ENCODE measurements at places on chromosomes 1 and 21.

GRCh38 chr1:158084747-158085146 lies 91.3 kb downstream of the KIRREL1 start:
- DNase-seq: no peak

GRCh38 chr1:56268519-56269140 lies 310.7 kb downstream of the PLPP3 start:
- DNase-seq: no peak

GRCh38 chr1:205480349-205480985 lies 24.0 kb upstream of the CDK18 start:
- no peak for DNase-seq

- DNase-seq: no peak
Measured at GRCh38 chr1:3005771-3006170, 15.5 kb upstream of the ACTRT2 start.

GRCh38 chr1:70220015-70220414 lies 1.2 kb upstream of the SRSF11 start:
- no peak for DNase-seq

DNA sequence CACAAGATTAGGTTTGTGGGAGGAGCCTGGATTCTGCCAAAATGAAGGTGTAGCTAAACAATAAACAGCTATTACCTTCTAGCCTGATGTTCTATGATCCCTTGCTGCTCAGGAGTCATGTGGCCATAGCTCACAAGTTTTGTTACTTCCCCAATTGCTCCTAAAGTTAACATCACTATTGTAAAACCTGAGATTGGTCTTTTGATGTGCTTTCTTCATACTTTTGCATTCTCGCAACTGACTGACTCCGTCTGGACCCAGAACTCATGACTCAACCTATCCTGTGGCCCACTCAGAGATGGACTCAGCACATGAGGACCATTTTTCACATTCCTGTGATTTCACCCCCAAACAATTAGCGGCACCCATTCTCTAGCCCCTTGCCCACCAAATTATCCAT lies 69.1 kb downstream of the PTGS2 start:
- DNase-seq: no peak

DNA sequence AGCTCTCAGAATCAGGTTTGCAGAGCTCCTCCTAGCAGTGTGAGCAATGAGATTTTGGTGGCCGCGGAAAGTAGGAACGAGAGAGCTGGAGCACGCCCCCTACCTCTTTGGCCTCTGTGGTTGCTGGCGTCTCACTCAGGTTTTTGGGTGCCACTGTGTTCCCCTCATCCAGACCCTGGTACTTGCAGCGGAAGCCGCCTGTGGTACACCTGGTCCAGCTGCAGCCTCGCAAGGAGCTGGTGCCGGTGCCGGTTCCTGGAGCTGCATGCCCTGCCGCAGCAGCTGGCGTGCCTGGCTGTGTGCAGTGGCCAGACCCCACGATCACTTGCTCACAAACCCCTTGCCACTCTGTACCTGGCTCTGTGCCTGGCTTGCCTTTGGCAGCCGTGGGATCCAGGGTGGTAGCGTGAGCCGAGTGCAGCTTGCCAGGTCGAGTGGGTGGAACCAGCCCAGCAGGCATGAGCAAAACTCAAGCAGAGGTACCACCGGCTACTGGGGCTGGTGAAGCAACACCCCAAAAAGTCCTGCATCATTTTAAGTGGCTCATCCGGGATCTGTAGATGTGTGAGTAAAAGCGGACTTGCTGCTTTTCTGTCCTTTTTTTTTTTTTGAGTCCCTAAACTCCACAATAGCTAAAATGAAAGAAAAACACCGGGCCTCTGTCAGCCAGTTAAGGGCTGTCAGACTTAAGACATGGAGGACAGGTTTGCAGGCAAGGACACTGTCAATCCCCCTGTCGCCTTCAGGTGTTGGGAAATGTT lies 844.9 kb downstream of the KCNT2 start:
- DNase-seq: no peak

GRCh38 chr1:226549094-226549936 lies 751 bp downstream of the STUM start:
- no peak for DNase-seq

- no peak for DNase-seq
Measured at GRCh38 chr1:39711966-39712340, 20.7 kb upstream of the HPCAL4 start.

GRCh38 chr1:222996310-222996975 lies 146.6 kb downstream of the TLR5 start:
- no peak for DNase-seq

DNA sequence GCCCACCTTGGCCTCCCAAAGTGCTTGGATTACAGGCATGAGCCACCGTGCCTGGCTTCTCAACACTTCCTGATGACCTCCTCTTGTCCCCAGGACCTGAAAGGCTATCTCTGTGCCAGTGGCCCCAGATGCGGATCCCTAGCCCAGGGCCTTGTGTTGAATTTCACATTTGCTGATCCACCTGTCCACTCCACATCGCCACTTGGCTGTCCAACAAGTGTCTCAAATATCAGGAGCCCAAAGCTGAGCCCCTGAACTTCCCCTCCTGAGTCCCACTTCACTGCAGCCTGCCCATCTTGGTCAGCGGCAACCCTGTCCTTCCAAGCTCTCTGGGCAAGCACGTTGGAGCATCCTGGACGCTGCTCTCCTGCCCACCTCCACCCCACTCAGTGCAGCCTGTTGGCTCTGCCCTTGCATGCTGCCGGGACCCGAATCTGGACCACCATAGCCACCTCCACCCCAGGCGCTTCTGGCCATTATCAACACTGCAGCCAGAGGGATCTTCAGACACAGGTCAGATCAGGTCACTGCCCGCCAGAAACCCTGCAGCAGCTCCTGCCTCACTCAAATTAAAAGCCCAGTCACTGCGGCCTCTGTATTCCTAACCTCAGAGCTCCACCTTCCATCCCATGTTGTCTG lies 352.5 kb upstream of the VAMP3 start:
- DNase-seq: no peak

DNA sequence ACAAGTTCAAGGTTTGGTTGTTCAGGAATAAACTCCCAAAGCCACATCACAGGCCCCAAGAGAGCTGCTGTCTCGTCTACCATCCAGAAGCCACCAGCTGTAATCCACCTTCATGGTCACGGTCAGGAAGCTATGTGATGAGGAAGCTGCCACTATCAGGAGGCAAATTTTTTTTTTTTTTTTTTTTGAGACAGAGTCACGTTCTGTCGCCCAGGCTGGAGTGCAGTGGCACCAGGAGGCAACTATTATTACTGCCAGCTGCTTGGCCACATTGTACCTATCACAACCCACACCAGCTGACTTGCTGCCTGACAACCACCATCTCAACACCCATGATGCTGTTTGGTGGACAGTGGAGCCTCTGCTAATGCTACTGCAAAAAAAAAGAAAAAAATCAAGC lies 124.1 kb downstream of the OMA1 start:
- no peak for DNase-seq

DNA sequence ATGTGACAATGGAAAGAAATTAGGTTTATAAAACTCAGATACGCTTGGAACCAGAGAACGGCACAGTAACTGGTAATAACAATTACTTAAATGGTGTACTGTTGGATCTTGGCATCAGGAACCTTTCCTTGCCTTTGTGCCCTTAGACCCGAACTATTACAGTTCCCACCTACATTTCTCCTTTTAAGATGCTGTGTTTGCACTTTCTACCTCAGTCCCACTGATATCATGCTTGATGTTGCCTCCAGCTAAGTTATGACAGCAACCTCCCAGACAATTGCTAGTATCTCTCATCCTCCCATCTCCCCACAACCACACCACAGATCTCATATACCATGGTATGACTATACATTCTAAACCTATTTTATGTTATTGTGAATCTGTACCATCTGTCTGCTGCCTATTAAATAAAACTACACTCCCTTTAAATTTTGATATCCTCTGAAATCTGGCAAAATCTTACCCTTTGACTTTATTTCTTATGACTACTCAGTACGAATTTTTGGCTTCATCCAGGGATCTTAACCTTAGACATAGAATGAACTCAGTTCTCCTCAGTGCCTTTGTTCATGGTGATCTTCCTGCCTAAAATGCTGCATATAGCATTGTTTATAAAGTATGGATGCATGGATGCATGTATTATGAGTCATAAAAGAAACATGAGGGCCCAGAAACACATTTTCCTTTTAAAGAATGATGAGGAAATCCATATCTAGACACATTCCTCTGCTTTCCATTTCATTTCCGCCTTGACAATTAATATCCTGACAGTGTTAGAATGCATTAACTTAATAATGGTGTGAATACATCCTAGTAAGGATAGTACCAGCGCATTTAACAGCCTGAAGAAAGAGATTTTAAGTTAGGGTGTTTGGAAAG lies 64.1 kb downstream of the LRRC8D start:
- no peak for DNase-seq

GRCh38 chr21:42426424-42426823 lies 22.7 kb downstream of the UBASH3A start:
- DNase-seq: no peak

- DNase-seq: no peak
Measured at GRCh38 chr1:167881069-167881468, 32.9 kb downstream of the ADCY10 start.

DNA sequence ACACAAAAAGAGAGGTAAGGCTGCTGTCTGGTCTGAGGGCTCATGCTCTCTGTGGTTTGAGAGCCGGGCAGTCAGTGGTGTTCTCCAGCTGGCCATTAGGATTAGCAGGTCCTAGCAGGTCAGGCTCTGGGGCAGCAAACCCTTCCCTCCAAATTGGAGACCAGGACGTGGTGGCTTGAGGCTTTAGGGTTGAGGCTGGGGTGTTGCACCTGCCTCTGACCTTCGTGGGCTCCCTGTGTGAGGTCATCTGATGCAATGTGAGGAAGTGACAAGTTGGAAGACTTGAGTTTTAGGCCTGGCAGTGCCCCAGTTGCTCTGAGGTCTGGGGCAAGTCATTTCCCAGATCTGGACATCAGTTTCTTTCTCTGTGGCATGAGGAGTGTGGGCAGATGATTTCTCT lies 24.4 kb downstream of the SZRD1 start:
- DNase-seq: no peak

DNA sequence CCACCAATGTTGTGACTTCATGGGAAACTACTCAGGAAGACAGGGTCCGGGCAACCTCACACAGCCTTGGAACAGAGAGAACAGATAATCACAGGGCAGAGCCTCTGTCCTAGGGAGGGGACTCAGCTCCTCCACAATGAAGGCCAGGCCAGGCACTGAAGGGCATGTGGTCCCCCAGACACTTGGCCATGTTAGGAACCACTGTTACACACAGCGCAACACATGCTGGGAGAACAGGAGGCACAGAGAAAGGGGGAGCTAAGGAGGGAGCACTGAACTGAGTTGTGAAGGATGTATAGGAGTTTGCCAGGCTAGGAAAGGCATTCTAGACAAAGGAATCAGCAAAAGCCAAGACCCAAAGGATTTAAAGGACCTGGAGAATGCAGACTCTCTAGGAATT lies 127.6 kb downstream of the DMRTB1 start:
- no peak for DNase-seq

DNA sequence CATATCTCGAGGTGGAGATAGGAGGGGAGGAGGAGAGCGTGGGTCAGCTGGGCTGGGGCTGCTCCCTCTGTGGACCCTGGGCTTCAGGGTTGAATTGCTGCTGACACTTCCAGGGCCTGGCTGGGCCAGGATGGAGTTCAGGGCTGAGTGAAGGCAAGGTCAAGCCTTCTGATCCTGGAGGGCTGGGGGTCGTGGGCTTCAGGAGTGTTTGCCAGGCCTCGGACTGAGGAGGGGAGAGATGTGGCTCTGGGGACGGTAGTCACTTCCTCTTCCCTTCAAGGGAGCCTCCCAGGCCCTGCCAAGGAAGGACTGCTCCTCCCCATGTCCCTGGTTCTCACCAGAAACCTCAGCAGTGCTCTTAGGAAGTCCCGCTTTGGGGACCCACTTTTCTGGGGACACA lies 12.1 kb upstream of the FAM131C start:
- DNase-seq: no peak

DNA sequence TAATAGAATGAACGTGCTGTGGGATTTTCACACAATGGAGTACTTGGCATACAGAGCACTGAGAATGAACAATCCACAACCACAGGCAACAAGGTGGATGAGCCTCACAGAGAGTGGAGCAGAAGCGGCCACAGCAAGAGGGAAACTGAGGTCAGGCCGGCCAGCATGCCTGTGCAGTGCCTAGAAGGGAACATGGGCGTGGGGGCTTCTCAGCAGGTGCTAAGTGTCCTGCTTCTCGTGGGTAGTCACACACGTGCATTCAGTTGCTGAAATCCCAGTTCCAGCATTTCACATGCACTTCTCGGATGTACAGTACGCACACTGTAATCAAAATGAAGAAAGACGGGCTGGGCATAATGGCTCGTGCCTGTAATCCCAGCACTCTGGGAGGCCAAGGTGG lies 33.1 kb downstream of the WDR4 start:
- no peak for DNase-seq

- no peak for DNase-seq
Measured at GRCh38 chr1:7284839-7285435, 486.2 kb upstream of the VAMP3 start.

- no peak for DNase-seq
Measured at GRCh38 chr1:3066250-3066711, 2.7 kb upstream of the PRDM16 start.

DNA sequence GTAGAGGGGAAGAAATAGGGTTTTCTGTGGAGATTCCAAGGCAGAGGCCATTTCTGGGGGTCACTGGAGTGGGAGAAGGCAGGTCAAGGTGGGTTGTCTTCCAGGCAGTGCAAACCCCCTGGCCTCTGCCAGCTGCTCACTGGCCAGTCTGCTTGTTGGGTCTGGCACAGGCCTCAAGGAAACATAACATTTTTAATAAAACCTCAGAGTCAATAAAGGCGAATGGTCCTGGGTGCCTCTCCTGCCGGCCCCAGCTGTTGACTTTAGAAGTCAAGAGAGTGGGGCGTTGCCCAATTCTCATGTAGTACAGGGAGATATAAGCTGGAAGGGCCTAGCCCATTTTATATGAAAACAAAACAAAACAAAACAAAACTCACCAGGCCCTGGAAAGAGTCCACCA lies 36.6 kb downstream of the RUNX3 start:
- no peak for DNase-seq

- DNase-seq: no peak
Measured at GRCh38 chr1:98001764-98002163, 80.9 kb upstream of the DPYD start.

GRCh38 chr1:7476861-7477547 lies 294.1 kb upstream of the VAMP3 start:
- no peak for DNase-seq

DNA sequence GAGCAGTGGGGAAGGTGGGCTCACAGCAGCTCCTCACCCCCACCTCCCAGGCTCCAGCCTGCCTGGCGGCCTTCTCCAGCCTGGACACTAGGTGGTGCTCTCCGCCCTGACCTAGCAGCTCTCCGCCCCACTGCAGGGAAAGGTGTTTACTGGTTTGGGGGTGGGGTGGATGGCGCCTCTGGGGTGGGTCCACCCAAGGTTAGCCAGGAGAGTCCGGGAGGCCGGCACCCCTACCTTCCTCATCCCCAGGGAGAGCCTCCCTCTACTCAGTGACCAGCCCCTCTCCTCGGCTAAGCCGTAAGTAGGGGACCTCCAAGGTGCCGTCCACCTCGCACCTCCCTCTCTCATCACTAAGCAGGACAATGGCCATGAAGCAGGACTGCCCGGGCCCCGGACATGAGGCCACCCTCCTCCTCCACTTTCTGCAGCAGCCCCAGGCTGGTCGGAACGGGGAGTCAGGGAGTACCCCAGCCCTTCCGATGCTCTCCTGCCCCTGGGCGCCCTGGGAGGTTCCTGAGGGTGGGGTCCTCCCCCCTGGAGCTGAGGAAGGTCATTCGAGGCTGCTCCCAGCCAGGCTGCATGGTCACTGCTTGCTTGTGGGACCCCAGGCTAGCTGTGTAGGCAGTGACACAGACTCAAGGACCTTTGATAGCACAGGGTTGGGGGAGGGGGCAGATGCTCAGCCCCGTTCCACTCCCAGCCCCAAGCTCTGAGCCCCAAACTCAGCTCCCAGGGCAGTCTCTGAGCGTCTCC lies 101.4 kb upstream of the VAMP3 start:
- DNase-seq: peak; percentile 21

GRCh38 chr1:209512821-209513220 lies 70.7 kb upstream of the CAMK1G start:
- no peak for DNase-seq

All from NCI-H446 treated with DMSO at 0.1 percent for 48 hours (cell line).